ENCODE measurements at places on chromosomes 7 and 10.
A peak's percentile ranks its signal among the peaks of the same experiment; 100 is the strongest.

DNA sequence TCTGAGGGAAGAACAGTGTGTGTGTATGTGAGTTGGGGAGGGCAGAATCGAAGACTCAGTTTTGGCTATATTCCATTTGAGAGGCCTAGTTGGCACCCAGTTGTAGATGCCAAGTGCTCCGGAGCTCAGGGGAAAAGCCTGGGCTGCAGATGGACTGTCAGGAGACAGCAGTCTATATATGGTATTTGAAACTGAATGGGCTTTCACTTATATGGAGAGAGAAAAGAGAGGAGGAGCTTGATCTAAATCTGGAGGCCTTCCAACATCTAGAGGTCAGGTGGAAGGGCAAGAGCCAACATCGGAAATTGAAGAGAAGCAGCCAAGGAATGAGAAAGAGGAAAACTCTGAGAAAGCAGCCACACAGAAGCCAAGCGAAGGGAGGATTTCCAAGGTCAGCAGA, 350.8 kb upstream of the BMPER start:
- no peak for DNase-seq

- no peak for DNase-seq
These were observed 216.8 kb upstream of the AKR1E2 start for GRCh38 chr10:4609251-4609650.

GRCh38 chr10:132583456-132583855, 45.9 kb downstream of the INPP5A start:
- no peak for DNase-seq

- no peak for DNase-seq
These were observed at the start of gene PRXL2A for GRCh38 chr10:80408242-80409101. PRXL2A (plus strand) TSS chr10:80408551; CDS start chr10:80420468, 11,917 bp downstream.

DNA sequence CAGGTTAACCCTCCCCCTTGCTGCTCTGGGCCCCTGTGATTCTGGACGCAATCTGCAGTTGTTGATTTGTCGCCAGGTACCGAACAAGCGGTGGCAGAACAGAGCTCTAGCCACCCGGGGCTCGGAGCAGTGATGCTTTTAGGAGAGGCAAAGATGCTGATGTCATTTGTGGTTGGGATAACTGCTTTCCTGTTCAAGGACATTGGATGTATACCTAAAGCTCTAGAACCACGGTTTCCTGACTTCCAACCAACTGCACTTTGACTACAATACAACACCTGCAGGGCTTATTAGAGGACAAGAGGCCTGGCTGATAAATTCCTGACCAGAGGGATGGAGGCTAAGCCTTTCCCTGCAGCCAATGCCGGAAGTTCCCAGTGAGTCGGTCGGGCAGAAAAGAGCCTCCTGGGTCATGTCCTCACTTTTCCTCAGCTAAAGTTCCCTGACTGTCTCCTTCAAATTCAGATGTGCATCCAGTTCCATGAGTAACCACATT, 6.5 kb upstream of the RBM20 start:
- DNase-seq = no peak

- DNase-seq = no peak
These were observed 3.5 kb upstream of the ZNF467 start for GRCh38 chr7:149776848-149777407.

DNA sequence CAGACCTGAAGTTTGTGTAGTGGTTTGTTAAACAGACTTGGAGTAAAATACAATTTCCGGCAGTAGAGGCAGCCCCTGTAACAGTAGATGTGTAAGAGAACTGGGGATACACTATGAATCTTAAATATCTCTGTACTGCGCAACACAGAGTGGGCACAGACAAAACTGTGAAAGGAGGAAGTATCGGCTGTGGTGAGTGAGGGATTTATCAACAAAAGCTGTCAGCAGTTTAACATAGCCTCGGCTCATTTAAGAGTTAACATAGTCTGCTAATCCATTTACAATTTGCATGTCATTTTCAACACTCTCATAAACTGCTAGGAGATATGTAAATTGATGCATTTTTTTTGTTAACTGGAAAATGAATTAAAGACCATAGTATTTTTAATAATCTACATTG, 225.2 kb downstream of the ZWINT start:
- no peak for DNase-seq

DNA sequence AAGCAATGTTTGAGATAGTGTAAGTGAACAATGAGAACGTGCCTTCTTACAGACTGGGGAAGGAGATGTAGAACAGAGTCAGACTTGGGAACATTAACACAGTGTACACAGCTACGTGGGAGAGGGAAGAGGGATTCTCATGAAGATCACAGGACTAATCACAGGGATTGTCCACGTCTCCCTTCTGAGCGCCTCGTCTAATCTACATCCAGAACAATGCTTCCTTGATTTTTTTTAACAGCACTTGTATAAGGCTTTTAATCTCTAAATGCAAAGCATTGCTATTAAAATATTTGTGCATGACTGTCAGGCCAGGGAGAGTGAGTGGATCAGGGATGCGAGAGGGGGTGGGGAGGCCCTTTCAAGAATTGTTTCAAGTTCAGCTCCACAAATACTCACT, 62.7 kb downstream of the MET start:
- no peak for DNase-seq

GRCh38 chr10:103687718-103688117, 167.7 kb downstream of the SH3PXD2A start:
- DNase-seq = no peak

- DNase-seq = no peak
These were observed 191.7 kb upstream of the C7orf33 start for GRCh38 chr7:148398844-148399365.

GRCh38 chr7:20085086-20085485, 132.1 kb downstream of the MACC1 start:
- no peak for DNase-seq

DNA sequence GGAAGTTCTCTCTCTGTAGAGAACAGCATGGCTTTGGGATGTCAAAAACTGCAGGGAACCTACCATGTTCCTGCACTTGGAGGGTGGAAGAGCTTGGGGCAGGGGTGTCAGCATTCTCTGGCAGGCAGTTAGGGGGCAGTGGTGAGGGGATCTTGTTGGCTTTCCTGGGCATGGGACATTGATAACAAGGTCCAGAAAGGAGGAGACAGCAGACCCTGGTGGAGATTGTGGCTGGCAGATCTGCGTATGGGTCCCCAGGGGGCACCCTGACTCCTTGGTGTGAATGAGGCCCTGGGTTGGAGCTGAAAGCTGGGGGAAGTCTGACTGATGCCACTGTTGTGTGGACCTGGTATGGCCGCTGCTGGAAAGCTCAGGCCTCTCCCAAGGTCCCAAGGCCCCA, 22.9 kb upstream of the CAMK2B start:
- peak; percentile 17 for DNase-seq

DNA sequence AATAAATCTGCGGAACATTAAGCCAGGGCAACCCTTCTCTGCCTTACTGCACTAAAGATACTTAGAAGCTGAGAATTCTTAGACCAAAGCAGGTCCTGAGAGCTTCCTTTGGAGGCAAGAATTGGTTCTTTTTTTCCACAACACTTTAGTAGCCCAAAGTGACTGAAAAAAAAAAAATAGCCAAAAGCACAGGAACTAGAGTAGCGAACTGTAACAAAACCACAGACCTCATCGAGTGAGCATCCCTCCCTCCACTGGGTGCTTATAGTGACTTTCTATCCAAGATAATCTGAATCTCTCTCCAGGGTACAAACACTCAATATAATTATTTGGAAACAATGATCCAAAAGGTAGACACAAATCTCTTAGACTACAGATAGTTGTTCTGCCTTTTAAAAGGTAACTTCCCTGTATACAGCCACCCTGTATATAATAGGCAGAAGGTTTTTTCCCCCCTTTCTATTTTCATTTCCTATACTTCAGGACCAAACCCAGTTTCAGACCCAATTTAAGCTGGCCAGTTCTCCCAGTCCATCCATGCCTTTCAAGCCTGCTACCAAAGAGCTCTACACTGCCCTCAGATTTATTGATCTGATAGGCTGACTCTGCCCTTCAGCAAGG, 31.6 kb upstream of the KCNIP2 start:
- no peak for DNase-seq

DNA sequence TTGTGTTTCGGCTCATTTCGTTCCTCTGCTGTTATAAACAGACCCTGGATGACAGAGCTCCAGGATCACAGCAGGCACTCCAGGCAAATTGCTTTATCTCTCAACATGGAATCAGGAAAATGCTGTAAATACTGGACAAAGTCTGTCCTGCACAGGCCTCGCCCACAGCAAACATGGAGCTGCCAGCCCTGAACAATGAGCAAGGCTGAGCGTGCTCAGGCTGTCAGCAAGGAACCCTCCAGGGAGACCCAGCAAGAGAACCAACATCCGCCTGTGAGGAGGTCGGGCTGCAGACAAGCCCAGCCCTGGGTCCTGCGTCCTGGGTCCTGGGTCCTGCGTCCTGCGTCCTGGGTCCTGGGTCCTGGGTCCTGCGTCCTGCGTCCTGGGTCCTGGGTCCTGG, 180.8 kb downstream of the PTPRN2 start:
- DNase-seq = no peak

- no peak for DNase-seq
These were observed 151.8 kb downstream of the SFMBT2 start for GRCh38 chr10:7258948-7259523.

DNA sequence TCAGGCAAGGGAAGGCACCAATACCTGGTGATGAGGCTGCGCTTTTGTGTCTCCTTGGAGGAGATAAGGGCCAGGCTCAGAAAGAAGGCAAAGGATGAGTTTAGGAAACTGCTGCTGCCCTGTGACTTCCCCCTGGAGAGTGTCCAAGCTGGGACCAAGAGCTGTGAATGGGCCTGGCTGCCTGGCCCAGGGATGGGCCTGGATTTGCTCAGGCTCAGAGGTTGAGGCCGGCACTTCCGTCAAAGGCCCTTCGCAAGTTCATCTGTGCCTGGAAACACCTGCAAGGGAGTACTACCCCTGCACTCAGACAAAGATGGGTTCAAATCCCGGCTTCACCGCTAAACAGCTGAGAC, 50.5 kb upstream of the NANOS1 start:
- DNase-seq = no peak

DNA sequence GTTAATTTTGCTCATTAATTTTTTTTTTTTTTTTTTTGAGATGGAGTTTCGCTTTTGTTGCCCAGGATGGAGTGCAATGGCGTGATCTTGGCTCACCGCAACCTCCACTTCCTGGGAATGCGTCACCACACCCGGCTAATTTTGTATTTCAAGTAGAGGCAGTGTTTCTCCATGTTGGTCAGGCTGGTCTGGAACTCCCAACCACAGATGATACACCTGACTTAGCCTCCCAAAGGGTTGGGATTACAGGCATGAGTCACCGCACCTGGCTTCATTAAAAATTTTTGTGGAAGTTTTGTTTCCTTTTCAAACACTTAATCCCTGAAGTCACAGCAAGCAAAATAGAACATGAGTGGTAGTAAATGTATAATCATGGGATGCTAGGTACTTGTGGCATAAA, 857.2 kb upstream of the PHF14 start:
- DNase-seq = no peak

GRCh38 chr10:126264102-126265018, 123.9 kb downstream of the ADAM12 start:
- no peak for DNase-seq

DNA sequence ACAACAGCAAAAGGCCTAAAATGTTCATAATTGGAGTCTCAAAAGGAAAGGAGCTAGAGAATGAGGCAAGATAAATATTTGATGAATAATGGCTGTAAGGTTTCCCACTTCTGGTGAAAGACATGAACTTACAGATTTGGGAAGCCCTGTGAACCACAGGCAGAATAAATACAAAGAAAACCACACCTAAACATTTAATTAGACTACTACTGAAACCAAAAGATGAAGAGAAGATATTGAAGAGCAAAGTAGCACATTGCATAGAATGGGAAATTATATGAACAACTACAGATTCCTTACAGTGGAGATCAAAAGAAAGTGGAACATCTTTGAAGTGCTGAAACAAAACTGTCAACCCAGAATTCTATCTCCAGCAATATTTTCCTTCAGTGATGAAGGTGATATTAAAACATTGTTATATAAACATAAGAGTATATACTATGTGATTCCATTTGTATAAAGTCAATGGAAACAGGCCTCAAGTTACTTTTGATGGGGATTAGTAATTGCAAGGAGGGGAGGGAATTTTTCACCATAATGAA, 191.3 kb upstream of the KAT6B start:
- no peak for DNase-seq

DNA sequence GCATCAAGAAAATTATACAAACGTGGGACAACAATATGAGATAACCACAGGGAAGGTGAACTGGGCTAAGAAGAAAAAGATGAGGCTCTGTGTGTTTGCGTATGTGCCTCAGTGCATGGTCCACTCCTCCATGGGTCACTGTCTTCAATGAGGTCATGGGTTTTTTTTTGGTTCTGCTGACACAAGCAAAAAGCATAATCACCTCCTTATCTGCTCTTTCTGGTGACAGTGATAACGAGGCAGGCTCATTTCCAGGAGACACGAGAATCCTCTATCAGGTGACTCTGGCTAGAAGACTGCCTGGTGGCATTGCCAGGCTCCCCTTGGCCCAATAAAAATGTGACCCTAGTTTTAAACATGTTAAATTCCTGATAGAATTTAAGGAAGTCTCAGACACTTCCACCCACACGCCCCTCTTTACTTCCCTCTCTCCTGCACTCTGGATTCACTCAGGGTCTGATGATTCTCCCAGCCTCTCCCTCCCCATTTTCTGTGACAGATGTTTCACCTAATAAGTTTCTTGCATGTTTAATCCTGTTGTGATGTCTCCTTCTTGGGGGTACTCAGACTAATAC, 35.3 kb upstream of the CDCA7L start:
- DNase-seq = no peak

- DNase-seq = peak; percentile 82
These were observed 746 bp downstream of the CCDC71L start for GRCh38 chr7:106659963-106660861.

DNA sequence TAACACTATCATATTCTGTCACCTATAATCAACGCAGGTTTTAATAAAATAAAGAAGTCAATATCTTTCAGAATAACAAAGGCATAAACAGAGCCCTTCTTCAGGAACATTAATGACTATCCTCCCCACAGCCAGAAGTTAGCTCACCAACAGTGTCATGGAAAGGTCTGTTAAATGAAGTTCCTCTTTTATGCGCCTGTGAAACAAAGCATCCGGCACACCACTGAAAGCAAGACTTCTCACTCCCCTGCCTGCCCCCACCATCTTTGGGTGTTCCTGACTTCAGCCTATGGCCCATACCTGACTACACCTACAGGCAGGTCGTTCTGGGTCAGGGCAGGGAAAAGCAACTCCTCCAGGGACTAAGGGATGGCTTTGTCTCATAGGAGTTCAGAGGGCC, 205.4 kb downstream of the FANK1 start:
- DNase-seq = no peak

Measured in hematopoietic multipotent progenitor cell treated with erythropoietin and hydrocortisone succinate and interleukin-3 and kit ligand, for 15 days (in vitro differentiated cells).